Caco-2 (cell line): ENCODE measurements at places on chromosomes 2 and 18. TPM values are rescaled to one million over a fixed set of nuclear protein-coding genes. Genes with fewer than 3 reads are reported as not detected.

Gene PPP1R1C
- 2.8 and 3.9 TPM in 2 replicates for total RNA-seq

Gene APOB
- 190 and 234 TPM in 2 replicates for total RNA-seq

- no peak overlapping the region for H3K4me3 ChIP-seq
- no peak overlapping the region for H3K27ac ChIP-seq
- no peaks in the 10 kb centered on the region for H3K36me3 ChIP-seq
- H3K27me3 ChIP-seq = no peaks in the 10 kb centered on the region
- H3K4me1 ChIP-seq = no peaks in the 10 kb centered on the region
- DNase-seq = no peak
These were observed 40.0 kb downstream of the MYO1B start for GRCh38 chr2:191285252-191285651.

GRCh38 chr2:12164689-12165088, 418.3 kb downstream of the LPIN1 start:
- no peaks in the 10 kb centered on the region for H3K36me3 ChIP-seq
- no peak overlapping the region for H3K27ac ChIP-seq
- peaks cover 2% of the 10 kb centered on the region; the same call in 1 of the 2 replicates for H3K27me3 ChIP-seq
- H3K4me1 ChIP-seq = no peaks in the 10 kb centered on the region
- no peak for DNase-seq

Gene PARD3B
- total RNA-seq = 66.5 and 68.9 TPM in 2 replicates

DNA sequence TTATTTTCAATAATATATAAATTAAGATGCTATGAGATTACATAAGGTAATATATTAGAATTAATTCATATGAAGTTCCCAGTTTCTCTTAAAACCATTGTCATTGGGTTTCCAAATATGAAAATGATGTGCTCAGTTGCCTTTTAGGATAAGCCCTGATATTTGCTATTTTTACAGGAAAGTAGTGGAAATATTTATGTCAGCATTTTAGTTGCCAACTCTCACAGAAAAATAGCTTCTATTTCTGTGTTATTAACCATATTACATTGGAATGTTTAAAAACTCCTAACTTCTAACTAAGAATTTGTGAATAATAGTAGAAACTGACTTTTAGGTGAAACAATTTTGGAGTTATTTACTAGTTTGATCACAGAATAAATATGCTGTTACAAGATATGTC, 74.0 kb downstream of the TMX3 start:
- no peaks in the 10 kb centered on the region for H3K27me3 ChIP-seq
- no peak for DNase-seq
- no peak overlapping the region for H3K27ac ChIP-seq

- no peaks in the 10 kb centered on the region for H3K36me3 ChIP-seq
- no peak overlapping the region for H3K27ac ChIP-seq
- no peaks in the 10 kb centered on the region for H3K4me1 ChIP-seq
- no peak for DNase-seq
- no peaks in the 10 kb centered on the region for H3K27me3 ChIP-seq
These were observed 1430.2 kb upstream of the PIK3C3 start for GRCh38 chr18:40524881-40525280.

DNA sequence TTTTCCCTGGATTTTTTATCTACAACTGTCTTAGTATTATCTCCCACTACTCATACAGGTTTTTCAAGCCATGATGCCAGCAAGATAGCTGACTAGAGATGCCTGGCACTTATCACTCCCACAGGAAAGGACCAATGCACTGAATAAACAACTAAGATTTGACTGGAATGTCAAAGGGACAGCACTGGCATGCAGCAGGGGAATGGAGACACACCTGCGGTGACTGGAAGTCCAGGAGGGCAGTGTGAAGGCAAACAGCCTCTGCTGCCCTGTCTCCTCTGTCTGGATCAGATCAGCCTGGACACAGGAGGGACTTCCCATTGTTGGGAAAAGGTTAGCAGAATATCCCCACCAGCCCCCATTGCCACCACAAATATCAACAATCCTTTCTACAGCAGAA, 85.1 kb downstream of the TMEM237 start:
- peak; percentile 88 for DNase-seq
- H3K4me1 ChIP-seq = no peaks in the 10 kb centered on the region; the same call in 1 of the 2 replicates
- H3K4me3 ChIP-seq = no peak overlapping the region

- H3K27me3 ChIP-seq = no peaks in the 10 kb centered on the region
- no peak overlapping the region for H3K4me3 ChIP-seq
- H3K36me3 ChIP-seq = no peaks in the 10 kb centered on the region
- no peak overlapping the region for H3K27ac ChIP-seq
These were observed 17.2 kb downstream of the TMEM18 start for GRCh38 chr2:660029-660428.

DNA sequence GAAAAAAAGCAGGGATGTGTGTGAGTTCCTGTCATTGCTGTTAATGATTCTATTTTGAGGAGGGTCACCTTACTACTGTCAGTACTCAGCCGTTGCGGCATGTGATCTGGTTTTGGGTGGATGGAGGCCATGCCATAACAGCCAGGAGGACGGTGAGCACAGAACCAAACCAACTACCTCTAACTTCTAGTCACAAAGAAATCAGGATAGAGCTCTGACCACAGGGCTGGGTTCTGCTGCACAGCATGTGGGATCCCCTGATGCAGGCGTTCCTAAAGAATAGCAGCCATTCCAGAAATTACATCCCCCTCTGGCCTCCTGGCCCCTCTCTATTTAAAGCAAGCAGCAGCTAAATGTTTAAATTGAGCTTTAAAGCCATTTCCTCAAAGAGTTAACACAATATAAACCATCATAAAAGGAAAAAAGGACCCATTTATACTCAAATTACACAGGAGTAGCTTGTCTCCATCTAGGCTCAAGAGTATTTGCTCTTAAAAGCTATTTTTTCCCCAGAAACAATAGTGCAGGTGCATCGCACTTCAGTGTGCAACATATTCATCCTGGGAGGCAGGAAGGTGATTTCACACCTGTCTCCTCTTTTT, 786.4 kb downstream of the RNF144A start:
- H3K27me3 ChIP-seq = no peaks in the 10 kb centered on the region
- no peaks in the 10 kb centered on the region for H3K4me1 ChIP-seq
- no peak overlapping the region for H3K4me3 ChIP-seq
- no peak overlapping the region for H3K27ac ChIP-seq
- H3K36me3 ChIP-seq = no peaks in the 10 kb centered on the region

- H3K27me3 ChIP-seq = no peaks in the 10 kb centered on the region
- no peak overlapping the region for H3K27ac ChIP-seq
- DNase-seq = no peak
- H3K4me3 ChIP-seq = no peak overlapping the region
- peaks cover 4% of the 10 kb centered on the region; the same call in 1 of the 2 replicates for H3K4me1 ChIP-seq
These were observed 61.6 kb upstream of the NOSTRIN start for GRCh38 chr2:168740788-168741187.

Gene PLGLB1
- total RNA-seq = 1.3 TPM in 1 of 2 replicates, not detected in the other

Gene ATOH8
- not detected in 2 replicates for total RNA-seq

GRCh38 chr2:221529943-221530652, 42.0 kb downstream of the EPHA4 start:
- no peak overlapping the region for H3K4me3 ChIP-seq
- H3K27me3 ChIP-seq = no peaks in the 10 kb centered on the region
- peaks cover 76% of the 10 kb centered on the region for H3K4me1 ChIP-seq
- no peak for DNase-seq

DNA sequence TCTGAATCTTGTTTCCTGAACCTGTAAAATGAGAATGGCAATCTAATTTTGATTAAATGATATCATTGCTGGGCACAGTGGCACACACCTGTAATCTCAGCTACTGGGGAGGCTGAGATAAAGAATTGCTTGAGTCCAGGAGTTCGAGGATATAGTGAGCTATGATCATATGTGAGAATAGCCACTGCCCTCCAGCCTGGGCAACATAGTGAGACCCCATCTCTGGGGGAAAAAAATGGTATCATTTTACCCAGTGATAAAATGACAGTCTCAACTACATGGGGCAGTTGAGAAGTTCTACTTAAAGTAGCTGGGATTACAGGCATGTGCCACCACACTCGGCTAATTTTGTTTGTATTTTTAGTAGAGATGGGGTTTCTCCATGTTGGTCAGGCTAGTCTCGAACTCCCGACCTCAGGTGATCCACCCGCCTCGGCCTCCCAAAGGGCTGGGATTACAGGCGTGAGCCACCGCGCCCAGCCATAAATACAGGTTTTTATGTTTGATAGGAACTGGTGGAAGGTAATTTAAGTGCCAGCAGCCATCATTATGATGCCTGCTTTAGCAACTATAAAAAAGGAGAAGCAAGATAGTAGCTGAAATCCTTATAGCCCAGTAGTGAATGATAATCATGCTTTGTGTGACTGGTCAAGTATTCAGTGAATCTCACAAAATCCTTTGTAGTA, 17.0 kb downstream of the BZW1 start:
- peak overlapping the region; percentile 15 for H3K27ac ChIP-seq
- no peaks in the 10 kb centered on the region for H3K27me3 ChIP-seq
- no peak for DNase-seq
- H3K36me3 ChIP-seq = no peaks in the 10 kb centered on the region

Gene LTBP1
- total RNA-seq = 64.2 and 64.9 TPM in 2 replicates

Gene TWSG1
- total RNA-seq = 43.7 and 43.9 TPM in 2 replicates

Gene PTH2R
- 0.32 and 1.3 TPM in 2 replicates for total RNA-seq

DNA sequence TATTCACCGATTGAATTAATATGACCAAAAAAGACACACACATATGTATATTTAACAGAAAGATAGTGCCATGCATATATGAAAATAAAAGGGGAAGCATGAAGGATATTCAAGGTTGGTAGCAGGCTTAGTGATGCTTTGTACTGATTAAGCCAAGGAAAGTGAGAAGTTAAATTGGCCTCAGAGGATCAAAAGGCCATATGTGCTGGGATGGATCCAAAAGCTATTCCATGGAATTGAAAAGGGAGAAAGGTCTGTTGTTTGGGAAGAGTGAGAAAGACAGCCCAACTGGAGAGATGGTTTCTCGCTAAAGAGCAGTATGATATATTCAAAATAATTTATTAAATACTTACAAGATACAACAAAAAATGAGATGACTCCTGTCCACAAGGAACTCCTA, 65.9 kb downstream of the INSIG2 start:
- H3K4me3 ChIP-seq = no peak overlapping the region
- no peaks in the 10 kb centered on the region for H3K4me1 ChIP-seq
- no peaks in the 10 kb centered on the region for H3K36me3 ChIP-seq

GRCh38 chr18:39862341-39862740, 2092.7 kb upstream of the PIK3C3 start:
- H3K27ac ChIP-seq = no peak overlapping the region
- H3K36me3 ChIP-seq = no peaks in the 10 kb centered on the region

DNA sequence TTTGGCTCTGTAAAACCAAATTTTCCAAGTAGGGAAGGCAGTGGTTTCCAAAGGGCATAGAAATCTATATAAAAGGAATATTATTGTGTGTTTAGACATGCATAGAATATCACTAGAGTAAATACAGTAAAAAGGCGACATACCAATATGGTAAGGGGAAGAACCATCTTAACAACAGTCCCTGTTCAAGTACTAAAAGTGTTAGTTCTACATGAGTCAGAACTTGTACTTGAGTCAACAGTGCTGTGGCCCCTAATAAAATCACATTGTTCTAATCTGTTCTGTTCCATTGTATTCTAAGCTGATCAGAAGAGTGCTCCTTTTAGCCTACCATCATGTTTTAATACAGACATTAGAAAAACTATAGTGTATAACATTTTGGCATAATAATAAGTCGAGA, 36.1 kb upstream of the TNFRSF11A start:
- H3K27ac ChIP-seq = no peak overlapping the region
- H3K4me3 ChIP-seq = no peak overlapping the region
- H3K27me3 ChIP-seq = no peaks in the 10 kb centered on the region
- no peaks in the 10 kb centered on the region for H3K36me3 ChIP-seq
- DNase-seq = no peak

Gene IL18RAP
- not detected in 2 replicates for total RNA-seq

DNA sequence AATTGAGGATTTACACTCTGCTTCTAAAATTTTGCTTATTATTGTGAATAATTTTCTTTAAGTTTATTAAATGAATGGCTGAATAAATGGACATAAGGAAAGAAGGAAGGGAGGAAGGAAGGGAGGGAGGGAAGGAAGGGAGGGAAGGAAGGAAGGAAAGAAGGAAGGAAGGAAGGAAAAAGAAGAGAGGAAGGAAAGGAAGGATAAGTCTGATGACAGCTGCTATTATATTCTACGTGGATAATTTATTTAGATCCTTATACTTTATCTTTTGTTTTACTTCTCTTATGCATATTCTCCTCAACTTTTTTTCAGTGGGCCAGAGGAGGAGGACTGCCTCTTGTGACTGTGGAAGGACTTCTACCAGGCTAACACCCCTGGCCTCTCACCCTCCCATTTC, 17.4 kb downstream of the CLUL1 start:
- no peaks in the 10 kb centered on the region for H3K4me1 ChIP-seq
- no peaks in the 10 kb centered on the region for H3K27me3 ChIP-seq
- DNase-seq = no peak
- no peak overlapping the region for H3K27ac ChIP-seq
- no peak overlapping the region for H3K4me3 ChIP-seq

Gene TMBIM1
- total RNA-seq = 168 and 175 TPM in 2 replicates

- DNase-seq = peak; percentile 70
- peaks cover 17% of the 10 kb centered on the region; the same call in 1 of the 2 replicates for H3K4me1 ChIP-seq
- no peak overlapping the region for H3K4me3 ChIP-seq
- H3K36me3 ChIP-seq = peaks cover 8% of the 10 kb centered on the region
- peak overlapping the region; percentile 62 for H3K27ac ChIP-seq
These were observed 3.7 kb upstream of the PCBP1 start for GRCh38 chr2:70083344-70084156.

DNA sequence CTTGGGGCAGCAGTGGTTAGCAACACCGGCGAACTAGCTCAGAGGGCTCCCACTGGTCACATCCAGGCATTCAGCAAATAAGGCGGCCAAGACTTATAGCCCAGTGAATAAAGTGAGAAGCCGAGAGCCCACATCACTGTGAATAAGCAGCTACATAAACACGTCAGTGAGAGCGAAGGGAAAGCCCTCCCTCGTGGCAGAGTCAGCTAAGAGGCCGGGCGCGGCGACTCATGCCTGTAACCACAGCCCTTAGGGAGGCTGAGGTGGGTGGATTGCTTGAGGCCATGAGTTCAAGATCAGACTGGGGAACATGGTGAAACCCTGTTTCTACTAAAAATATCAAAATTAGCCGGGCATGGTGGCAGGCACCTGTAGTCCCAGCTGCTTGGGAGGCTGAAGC, 5.2 kb downstream of the D2HGDH start:
- no peak for DNase-seq
- peaks cover 9% of the 10 kb centered on the region; the same call in 1 of the 2 replicates for H3K4me1 ChIP-seq
- no peaks in the 10 kb centered on the region; the same call in 1 of the 2 replicates for H3K36me3 ChIP-seq
- no peak overlapping the region for H3K4me3 ChIP-seq
- H3K27me3 ChIP-seq = no peaks in the 10 kb centered on the region
- no peak overlapping the region for H3K27ac ChIP-seq

DNA sequence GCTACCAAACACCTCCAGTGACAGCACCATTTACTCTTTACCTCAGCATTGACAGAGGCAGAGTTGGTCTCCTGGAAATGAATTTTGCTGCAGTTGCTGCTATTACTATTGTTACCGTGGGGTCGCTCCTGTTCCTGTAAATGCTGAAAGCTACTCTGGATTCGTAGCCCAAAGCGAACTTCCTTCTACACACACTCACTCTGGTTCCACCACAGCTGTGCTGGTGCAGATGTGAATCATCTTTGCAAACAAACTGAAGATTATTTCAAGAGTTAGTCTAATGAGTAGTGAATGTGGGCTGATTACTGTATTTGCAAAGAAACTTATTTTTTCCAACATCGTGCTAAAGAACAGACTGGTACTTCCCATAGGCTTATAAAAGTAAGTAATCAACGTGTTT, 304.0 kb downstream of the LPIN1 start:
- H3K27ac ChIP-seq = no peak overlapping the region
- H3K4me1 ChIP-seq = no peaks in the 10 kb centered on the region
- no peak overlapping the region for H3K4me3 ChIP-seq
- no peaks in the 10 kb centered on the region for H3K36me3 ChIP-seq
- no peak for DNase-seq
